Central memory CD4-positive, alpha-beta T cell (primary cell): ENCODE measurements at places on chromosomes 12 and 14.
A peak's percentile ranks its signal among the peaks of the same experiment; 100 is the strongest.

DNA sequence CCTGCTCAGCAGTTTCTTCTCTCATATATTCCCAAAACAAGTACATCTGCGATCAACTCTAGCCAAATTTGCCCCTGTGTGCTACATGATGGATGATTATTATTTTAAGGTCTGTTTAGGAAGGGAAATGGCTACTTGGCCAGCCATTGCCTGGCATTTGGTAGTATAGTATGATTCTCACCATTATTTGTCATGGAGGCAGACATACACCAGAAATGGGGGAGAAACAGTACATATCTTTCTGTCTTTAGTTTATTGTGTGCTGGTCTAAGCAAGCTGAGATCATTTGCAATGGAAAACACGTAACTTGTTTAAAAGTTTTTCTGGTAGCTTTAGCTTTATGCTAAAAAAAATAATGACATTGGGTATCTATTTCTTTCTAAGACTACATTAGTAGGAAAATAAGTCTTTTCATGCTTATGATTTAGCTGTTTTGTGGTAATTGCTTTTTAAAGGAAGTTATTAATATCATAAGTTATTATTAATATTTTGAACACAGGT is 45.5 kb downstream of the EID3 start:
- DNase-seq = no peak

DNA sequence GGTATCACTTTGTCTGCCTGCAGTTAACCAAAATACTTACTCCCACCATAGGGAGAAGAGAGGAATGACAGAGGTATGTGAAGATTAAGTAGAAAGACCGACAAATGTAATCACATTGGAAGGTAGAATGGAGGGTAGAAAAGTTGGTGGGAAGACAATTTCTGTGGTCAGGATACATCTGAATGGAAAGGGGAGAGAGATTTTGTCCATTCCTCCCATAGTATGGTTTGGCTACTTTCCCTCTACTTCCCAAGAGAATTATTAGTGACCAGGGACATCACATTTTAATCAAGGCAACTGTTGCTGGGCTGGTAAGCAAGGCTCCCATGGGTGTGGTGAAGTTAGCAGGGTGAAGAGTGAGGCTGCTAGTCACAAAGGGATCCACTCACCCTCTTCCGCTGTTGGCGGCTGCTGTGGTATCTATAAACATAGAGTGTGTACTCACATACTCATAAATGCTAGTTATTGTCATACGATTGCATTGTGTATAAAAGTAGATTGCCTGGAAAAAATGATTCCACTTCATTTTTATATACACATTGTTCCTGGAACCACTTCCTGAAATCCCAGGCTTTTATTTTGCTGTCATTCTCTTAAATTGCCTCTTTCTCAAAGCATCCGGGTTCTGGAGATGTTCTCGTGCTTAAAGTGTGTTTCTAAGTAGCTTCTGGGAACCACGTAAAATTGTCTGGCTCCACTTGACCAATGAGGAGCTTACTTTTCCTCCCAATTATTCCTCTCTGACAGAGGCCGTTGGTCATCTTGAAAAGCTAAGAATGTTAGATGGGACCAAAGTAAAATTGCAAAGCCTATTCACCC is 413.1 kb downstream of the ZFP36L1 start:
- DNase-seq = peak; percentile 30

- peak; percentile 75 for DNase-seq
These were observed 16.5 kb downstream of the SELPLG start for GRCh38 chr12:108616941-108617858.

- DNase-seq = no peak
These were observed 70.1 kb upstream of the VRK1 start for GRCh38 chr14:96727073-96727472.

- no peak for DNase-seq
These were observed 27.2 kb downstream of the SLC15A4 start for GRCh38 chr12:128796439-128797118.

GRCh38 chr12:112868459-112869041 is 38.2 kb upstream of the OAS1 start:
- DNase-seq = no peak

GRCh38 chr12:27303139-27304111 is 29.2 kb upstream of the BMAL2 start:
- no peak for DNase-seq
